ENCODE measurements at places on chromosomes 1 and 21.

DNA sequence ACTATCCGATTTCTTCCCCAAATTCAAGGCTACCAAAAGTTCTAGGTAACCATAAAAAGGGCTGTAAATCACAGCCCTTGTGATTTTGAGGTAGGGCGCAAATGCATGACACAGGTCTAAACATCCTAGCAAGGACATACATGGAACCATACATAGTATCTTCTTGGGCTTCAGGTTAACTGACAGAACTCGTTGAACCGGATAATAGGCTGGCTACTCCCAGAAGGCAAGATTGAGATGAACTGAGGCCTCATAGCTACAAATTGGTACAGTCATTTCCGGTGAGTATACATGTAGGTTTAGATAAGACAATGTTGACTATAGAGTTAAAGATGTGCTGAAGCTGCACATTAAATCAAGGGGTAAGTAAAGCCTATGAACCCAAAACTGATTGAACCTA, 27.3 kb upstream of the TP53BP2 start:
- DNase-seq: no peak

- no peak for DNase-seq
Observed at GRCh38 chr1:82778612-82779011, 977.9 kb downstream of the ADGRL2 start.

DNA sequence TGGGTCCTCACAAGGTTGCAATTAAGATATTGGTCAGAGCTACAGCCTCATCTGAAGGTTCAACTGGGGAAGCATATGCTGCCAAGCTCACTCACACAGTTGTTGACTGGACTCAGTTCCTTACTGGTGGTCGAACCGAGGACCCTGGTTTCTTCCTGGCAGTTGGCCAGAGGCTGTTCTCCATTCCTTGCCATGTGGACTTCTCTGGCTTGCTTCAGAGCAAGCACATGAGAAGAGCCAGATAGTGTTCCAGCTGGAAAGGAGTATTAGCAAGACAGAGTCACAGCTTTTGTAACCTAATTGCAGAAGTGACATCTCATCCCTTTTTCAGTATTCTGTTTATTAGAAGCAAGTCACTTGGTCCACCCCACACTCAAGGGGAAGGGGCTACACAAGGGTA, 23.6 kb downstream of the POU2F1 start:
- DNase-seq: no peak

GRCh38 chr21:17711896-17712295, 99.2 kb upstream of the BTG3 start:
- DNase-seq: peak; percentile 18

- DNase-seq: no peak
Observed at GRCh38 chr21:37665230-37666024, 250.8 kb downstream of the KCNJ6 start.

Measured in SIG-M5 (cell line).